NCI-H510A (cell line): ENCODE measurements at places on chromosomes 2 and 18.

DNA sequence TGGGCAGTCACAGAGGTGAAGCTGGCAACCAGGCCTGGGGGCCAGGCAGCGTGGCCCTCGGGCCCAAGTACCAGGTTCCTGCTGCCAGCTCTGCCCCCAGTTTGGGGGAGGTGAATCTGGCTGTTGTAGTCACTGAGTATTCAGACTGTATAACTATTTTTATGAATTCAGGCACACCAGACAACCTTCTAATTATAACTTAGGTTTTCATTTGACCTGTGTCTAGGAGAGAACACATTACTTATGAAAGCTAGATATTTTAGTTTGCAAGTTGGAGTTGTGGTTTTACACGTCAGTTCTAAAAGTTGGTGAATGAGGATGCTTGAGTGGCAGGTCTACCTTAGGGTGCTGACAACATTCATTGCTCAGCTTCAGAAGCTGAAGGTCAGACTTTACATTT lies 71.7 kb downstream of the LIMS1 start:
- DNase-seq, result no peak

DNA sequence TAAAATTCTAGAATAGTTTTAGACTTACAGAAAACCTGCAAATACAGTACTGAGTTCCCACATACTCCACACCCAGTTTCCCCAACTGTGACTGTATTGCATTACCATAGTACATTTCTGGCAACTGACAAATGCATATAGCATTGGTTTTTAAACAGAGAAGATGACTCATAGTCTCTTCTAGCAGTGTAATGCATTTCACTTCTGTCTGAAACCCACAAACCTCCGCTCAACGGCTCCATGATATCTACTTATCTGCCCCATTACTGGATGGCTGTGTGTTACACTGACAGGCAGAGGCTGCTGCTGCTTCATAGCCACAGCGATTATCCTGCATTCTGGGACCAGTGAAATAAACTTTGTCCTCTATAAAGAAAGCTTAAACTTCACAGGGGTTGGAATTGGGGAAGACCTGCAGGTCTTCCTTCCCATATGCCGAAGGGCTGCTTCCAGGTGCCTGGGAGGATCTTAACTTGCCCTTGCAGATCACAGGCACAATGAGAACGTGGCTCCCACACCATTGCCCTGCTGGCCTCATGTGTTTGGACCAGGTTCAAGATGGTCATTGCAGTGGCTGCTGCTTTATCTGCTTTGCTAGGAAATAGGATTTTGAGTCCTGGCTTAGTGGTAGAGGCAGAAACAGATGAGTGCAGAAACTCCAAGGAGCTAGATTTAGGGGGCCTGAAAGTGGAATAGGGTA lies 742.6 kb upstream of the HS6ST1 start:
- DNase-seq, result no peak

- no peak for DNase-seq
Measured at GRCh38 chr18:4869155-4869554, 327.9 kb downstream of the AKAIN1 start.

GRCh38 chr2:175103191-175103590 lies 64.8 kb downstream of the ATF2 start:
- no peak for DNase-seq

GRCh38 chr18:25726298-25726697 lies 364.1 kb downstream of the SS18 start:
- DNase-seq, result no peak

GRCh38 chr18:57806978-57807285 lies 3.8 kb upstream of the ATP8B1 start:
- DNase-seq, result no peak

DNA sequence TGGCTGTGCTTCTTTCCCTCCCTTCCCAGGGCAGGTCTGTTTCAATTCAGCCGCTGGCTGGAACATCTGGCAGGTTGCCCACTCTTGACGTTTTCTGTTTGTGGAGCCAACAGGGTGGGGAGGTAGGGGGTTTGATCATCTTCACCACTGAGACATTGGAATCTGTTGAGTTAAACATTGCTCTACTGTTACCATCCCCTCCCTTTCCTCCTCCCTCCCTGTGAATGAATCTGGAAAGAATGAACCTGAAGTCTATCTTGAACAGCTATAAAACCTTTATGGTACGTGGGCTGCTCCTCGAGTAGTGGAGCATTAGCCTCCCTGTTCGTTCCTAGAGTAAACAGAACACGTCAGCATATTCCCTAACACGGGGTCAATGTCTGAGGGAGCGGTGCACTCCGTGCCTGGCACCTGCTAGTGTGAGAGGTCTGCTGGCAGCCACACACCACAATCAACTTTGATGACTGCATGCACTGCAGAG lies 249.9 kb upstream of the RBBP8 start:
- no peak for DNase-seq

DNA sequence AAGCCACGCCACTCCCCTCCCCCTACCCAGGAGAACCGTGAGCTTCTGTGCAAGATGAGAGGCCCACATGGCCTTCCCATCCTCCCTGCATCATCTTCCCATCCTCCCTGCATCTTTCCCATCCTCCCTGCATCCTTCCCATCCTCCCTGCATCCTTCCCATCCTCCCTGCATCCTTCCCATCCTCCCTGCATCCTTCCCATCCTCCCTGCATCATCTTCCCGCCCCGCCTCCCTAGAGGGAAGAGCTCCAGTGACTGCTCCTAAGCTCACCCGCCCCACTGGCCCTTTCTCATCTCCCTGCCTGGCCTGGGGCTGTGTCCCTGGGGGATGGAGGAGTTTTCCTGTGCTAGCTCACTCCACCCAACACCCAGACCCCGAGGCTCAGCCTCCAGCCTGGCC lies 93.3 kb upstream of the ASAP2 start:
- DNase-seq, result no peak

DNA sequence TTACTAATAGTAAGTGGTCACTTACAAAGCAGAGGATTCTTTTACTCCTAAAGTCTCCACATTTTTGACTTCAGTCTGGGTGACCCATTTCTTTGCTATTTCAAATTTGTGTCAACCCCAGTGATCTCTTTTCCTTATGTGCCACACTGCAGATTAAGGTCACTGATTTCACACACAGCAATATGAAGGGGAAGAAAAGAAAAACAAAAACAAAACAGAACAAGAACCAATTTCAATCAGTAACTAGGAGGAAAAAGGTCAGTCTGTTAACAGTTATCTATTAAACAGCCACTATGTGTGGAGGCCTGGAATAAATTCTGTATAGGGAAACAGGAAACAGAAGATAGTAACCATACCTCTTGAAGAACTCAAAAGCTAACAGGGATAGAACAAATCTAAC lies 72.0 kb upstream of the ACVR2A start:
- DNase-seq, result no peak

DNA sequence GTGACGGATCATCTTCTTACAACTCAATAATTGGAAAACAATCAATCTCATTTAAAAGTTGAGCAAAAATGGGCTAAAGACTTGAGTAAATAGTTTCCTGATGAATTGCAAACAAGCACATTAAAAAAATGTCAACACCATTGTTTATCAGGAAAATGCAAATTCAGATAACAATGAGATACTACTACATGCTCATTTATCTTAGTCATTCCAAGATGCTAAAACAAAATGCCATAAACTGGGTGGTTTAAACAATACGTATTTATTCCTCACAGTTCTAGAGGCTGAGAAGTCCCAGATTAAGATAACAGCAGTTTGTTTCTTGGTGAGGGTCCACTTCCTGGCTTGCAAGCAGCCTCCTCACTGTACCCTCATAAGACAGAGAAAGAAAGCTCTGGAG lies 359.6 kb downstream of the NR4A2 start:
- DNase-seq, result no peak

DNA sequence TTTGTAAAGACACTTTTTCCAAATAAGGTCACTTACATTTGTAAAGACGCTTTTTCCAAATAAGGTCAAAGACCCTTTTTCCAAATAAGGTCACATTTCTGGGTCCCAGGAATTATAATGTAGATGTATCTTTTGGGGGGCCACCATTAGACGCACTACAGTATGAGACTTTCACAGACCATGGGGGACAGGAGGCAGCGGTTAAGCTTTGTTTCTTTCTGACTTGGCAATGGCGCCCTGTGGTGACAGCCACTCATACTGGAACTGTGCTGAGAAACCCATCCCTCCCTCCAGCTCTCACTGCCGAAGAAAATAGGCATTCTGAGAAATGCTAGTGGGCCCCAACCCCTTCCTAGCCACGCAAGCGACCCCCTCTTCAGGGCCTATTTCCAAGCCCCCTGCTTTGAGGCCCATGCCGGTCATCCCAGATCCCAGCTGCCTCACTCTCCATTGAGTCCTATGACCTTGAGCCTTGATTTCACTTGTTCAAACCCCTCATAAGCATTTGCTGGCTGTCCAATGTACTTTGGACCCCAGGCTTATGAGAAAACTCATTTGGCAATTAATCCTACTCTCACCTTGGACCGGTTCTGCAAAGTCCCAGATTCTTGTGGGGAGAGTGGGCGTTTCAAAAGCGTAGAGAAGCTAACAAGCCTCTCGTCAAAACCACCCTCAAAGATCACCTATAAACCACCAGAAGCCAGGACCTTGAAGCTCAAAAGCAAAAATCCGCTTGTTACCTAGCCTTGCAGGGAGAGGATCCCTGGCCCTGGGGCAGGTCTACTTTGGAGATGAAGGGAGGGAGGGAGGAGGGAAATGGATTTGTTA lies 11.3 kb upstream of the SPATA3 start:
- no peak for DNase-seq

DNA sequence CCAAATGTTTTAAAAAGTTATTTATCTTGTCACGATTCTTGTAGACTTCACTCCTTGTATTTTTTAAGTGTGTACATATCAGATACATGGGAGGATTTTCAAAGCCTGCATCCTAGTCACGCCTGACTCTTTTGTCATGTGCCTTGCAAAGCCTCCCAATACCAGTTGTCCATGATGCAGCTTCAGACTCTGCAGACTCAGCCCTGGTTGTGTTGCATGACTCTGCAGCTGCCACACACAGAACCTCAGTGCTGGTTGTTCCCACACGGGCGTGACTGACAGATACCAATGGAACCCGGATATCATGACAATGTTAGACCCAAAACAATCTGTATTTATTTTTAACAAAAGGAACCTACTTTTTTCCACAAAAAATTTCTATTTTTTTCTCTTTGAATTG lies 38.2 kb downstream of the TPO start:
- no peak for DNase-seq

DNA sequence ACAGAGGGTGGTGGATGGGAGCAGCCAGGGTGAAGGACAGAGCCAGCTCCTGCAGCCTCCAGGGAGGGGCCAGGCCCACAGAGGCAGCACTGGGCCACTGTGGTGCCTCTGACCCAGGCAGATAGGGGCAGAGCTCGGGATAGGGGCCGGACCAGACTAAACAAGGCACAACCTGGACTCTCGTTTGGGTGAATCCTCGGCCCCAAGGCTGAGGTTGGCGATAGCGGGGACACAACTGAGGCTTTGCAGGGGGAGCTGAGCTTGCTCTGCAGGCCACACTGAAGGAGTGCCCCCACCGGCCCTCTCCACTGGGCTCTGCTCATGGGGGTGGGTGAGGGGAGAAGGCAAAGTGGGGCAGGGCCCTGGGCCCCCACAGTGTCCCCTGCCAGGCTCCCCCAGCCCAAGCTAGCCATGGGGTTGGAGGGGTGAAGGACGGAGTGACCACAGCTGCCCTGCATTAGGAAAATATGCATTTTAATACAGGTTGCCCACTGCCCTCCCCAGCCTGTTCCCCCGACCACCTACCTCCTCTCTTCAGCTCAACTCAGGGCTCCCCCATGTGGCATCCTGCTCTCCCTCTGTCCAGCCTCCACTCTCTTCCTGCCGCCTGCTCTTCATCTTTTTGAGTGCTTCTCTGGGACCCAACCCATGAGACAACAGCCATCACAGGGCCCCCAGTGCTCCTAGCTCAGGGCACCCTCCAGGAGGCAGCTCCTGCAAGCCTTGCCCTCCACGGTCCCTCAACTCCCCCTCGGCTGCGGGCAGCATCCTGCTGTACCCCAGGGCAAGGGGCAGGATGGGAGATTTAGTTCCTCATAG lies 152.8 kb downstream of the INHBB start:
- no peak for DNase-seq

- DNase-seq, result no peak
Measured at GRCh38 chr18:47172476-47172875, 3.7 kb downstream of the IER3IP1 start.

- DNase-seq, result no peak
Measured at GRCh38 chr2:16169381-16169960, 229.1 kb downstream of the MYCN start.

DNA sequence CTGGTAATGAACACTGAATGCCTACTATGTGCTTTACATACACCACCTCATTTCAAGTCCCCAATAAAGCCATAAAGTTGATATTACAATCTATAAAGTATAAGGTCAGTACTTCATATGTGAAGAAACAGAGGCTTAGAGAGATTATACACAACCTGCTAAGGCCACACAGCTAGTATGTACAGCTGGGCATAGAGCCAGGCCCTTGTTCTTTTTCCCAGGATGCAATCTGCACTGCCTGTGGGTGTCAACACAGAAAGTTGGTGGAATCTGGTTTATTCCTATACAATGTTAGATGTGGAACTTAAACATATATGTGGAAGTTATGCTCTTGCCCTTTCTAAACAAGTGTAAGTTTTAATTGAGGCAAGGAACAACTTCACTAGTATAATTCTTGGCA lies 32.8 kb downstream of the INSIG2 start:
- no peak for DNase-seq

DNA sequence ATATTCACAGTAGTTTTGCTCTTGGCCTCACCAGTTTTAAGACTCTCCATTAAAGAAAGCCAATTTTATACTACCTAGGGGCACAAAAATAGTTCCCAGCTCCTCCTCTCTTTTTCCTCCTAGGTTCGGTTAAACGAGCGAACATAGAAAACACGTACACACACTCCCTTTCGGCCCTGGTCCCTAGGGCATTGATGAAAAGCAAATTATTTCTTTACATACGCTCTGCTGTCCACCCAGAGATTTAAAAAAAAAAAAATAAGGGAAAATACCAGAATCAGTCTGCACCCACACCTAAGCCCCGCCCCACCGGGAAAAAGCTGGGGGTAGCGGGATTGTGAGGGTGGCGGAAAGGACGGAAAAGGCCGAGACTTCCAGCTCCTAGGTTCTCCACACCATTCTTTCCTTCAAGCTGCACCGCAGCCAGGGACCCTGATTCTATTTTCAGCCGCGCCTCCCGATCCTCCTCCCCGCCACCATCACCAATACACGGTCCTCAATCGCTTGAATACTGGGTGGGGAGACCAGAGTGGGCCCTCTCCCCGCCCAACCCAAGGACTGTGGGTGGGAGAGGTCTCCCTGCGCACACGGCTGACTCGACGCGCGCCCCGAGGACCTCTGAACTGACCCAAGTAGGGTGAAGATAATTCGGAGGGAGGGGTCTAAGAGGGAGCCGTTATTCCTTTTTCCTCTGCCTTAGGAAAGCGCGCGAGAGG lies 769 bp downstream of the ATF2 start:
- DNase-seq, result peak; percentile 66

DNA sequence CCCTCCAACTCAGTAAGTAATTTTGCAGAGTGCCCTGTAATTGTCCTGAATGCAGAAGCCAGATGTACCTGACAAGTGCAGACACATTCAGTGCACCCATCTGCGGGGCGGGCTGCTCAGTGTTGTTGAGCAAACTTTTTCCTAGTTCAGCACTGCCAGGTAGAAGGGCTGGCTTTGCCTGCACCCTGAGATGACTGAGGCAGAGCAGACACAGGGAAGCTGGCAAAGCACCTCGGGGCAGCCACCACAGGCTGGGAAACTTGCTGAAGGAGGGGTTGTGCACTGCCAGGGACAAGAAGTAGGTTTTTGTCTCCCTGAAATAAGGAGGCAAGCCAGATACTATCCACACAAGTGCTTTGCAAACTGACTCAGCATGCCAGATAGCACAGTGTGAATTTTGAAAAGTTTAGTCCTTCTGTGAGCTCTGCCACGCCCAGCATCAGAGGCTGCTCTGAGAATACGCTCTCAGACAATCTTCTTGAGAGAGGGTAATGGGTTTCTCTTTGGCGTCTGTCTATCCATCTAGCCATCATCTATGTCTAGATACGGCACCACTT lies 62.3 kb downstream of the SOWAHC start:
- peak; percentile 15 for DNase-seq
